Muscle of back (tissue), 13 donors: ENCODE measurements at places on chromosomes 4 and X. TPM values are rescaled to one million over a fixed set of nuclear protein-coding genes. Genes with fewer than 3 reads are reported as not detected.
A peak's percentile ranks its signal among the peaks of the same experiment; 100 is the strongest.

NXT2 gene
- polyA plus RNA-seq, result 8.0 TPM

GUCY1B1 gene
- 20.9 TPM for polyA plus RNA-seq

FGF5 gene
- 1.4 TPM for polyA plus RNA-seq

PABPC4L gene
- polyA plus RNA-seq, result 7.0 TPM

SPANXB1 gene
- not detected for polyA plus RNA-seq

RPA4 gene
- polyA plus RNA-seq, result 0.11 TPM

CXorf49B gene
- not detected for polyA plus RNA-seq

SEL1L3 gene
- polyA plus RNA-seq, result 12.2 TPM

TEX13C gene
- not detected for polyA plus RNA-seq

SPINK2 gene
- polyA plus RNA-seq, result not detected

ZNF827 gene
- 12.9 TPM for polyA plus RNA-seq

GRIA3 gene
- 3.1 TPM for polyA plus RNA-seq

DNA sequence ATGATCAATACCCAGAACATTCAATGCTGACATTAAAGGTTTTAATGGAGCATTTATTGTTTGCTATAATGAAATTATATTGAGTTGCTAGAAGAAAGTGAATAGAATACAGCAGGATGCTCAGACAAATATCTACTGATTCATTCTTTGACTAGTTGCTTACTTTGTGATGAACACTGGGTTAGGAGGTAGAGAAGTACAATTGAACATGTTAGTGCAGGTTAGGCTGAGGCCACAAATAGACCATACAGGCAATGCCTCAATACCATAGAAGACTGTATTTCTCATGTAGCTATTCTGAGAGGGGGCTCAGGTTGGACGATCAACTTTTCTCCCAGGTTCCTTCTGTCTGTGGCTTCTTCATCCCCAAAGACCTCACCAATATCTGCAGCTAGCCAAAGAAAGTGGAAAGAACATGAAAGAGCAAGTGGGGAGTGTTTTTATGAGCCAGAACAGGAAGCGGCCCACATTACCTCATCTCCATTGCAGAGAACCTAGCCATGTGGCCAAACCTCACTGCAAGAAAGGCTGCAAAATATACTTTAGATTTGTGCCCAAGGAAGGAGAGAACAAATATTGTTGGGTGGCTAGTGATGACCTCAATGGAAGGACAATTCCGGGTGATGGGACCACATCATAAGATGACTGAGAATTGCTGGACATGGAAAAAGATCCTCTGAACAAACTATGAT, 180.3 kb upstream of the GATB start:
- DNase-seq, result no peak

- DNase-seq, result no peak
These were observed 222.1 kb downstream of the FRMPD4 start for GRCh38 chrX:12360383-12360782.

- DNase-seq, result no peak
These were observed 298.1 kb upstream of the TAPT1 start for GRCh38 chr4:16524406-16524805.

DNA sequence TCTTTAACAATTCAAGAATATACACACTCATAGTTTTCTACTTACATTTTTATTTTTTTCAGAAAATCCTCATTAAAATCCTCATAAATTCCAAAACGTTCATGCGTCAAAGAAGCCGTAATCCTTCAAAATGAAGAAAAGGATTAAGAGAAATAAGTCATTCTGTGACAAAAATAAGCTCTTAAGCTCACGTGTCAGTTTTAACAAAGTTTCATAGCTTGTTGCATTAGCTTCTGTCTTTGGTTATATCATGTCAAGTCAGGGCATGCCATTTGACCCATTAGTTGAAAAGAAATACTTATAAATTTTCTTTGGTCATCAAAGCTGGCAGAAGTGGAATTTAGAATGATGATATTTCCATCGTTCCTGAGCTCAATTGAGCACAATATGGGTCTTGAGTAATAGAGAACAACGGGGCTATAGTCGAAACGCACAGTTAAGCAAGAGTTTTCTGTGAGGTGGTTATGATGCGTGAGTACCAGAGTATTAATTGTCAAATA, 185.2 kb upstream of the CTSO start:
- no peak for DNase-seq

- no peak for DNase-seq
These were observed 31.6 kb upstream of the C1QTNF7 start for GRCh38 chr4:15396157-15396800.

- DNase-seq, result no peak
These were observed 2.7 kb downstream of the SHOX start for GRCh38 chrX:633043-633984.

- DNase-seq, result no peak
These were observed 7.7 kb downstream of the NKX3-2 start for GRCh38 chr4:13536607-13537006.

DNA sequence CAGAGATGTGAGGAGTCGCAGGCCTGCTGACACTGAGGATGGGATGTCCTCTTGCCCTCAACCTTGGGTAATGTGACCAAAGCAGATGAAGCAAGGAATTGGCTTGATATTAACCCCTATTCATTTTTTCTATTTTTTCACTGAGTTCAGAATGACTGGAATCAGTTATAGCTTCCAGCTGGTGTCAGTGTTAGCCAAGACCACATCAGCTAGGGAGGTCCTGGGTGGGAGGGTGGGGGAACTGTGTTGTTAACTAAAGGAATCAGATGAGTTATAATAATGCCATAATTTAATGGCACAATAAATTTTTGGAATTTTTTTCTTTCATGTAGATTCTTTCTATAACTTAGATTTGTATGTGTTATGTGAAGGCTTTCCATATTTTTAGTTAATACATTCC, 91.9 kb downstream of the EGF start:
- peak; percentile 33 for DNase-seq

- DNase-seq, result no peak
These were observed 74.1 kb downstream of the EFNB1 start for GRCh38 chrX:68902706-68903504.

DNA sequence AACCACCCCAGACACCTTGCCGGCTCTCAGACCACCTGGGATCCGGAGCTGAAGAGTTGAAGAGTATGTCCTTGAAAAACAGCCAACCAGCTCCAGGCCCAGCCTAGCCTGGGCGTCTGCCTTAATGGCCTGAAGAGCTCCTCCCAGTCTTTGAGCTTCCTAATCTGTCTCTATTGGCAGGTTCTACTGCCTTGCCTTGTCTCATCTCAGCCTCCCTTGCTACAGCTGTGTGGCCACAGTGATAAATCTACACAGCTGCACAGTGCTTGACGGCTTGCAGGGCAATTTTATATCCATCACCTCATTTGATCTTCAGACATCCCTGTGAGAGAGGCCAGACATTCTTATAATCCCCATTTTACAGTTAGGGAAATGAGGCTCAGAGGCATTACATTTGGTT, 19.9 kb downstream of the AWAT2 start:
- DNase-seq, result no peak

DNA sequence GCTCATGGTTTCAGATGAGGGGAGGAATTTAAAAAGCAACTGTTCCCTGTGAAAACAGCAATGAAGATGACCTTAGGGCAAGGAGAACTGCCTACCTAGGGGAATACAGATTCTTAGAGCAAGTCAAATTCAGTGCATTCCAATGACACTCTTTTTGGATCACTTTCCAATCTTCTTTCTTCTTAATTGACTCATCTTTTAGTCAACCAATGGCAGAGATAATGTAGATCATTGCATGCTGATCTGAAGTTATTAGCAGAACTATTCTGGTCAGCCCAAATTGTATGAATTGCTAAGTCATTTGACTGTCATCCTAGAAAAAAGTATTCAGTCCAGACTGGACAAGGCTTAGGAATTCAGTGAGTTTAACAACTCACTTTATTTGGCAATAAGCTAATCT, 12.6 kb upstream of the NR3C2 start:
- no peak for DNase-seq

- peak; percentile 66 for DNase-seq
These were observed 622.1 kb downstream of the SPRY1 start for GRCh38 chr4:124018383-124019317.

DNA sequence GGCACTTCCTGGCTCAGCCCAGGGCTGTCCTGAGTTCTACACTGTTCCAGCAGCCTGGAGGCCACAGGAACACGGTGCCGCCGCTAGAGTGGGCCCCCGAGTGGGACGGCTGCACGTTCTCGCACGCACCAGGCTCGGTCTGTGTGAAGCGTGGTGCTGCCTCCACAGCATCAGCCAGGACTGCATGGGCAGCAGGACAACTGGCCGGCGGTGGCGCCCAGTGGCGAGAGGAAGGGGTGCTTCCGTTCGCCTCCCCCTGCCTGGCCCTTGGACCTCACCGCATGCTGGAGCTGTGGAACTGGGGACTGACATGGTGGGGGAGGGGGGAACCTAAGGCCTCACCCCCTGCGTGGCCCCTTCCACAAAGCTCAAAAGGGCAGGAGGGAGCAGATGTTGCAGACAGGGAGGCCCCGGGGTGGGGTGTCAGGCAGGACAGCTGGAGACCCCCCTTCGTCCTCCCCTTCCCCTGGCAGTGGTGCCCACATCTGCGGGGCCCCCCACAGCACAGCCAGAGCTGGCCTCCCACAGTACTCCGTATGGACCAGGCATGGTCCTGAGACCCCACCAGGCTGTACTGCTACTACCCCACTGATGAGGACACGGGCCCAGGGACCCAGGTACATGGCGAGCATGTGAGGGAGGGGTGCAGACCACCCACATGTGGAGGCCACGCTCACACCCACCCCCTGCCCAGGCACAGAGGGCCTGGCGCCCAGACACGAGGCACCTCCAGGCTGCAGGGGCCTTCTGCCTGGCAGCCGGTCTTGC, 58.5 kb downstream of the ACOX3 start:
- no peak for DNase-seq

- no peak for DNase-seq
These were observed 8.6 kb upstream of the CCDC149 start for GRCh38 chr4:24921491-24921890.

- no peak for DNase-seq
These were observed 605.2 kb upstream of the NR3C2 start for GRCh38 chr4:149047368-149047767.

DNA sequence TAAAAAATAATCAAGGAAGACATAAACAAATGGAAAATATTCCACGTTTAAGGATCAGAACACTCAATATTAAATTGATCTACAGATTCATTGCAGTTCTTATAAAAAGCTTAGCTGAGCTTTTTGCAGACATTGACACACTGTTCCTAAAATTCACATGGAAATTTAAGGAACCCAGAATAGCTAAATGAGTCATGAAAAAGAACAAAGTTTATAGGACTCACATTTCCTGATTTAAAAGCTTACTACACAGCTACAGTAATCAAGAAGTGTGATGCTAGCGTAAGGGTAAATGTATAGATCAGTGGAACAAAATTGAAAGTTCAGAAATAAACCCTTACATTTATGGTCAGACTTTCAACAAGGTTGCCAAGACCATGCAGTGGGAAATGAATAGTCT, 33.1 kb downstream of the NSUN7 start:
- no peak for DNase-seq

DNA sequence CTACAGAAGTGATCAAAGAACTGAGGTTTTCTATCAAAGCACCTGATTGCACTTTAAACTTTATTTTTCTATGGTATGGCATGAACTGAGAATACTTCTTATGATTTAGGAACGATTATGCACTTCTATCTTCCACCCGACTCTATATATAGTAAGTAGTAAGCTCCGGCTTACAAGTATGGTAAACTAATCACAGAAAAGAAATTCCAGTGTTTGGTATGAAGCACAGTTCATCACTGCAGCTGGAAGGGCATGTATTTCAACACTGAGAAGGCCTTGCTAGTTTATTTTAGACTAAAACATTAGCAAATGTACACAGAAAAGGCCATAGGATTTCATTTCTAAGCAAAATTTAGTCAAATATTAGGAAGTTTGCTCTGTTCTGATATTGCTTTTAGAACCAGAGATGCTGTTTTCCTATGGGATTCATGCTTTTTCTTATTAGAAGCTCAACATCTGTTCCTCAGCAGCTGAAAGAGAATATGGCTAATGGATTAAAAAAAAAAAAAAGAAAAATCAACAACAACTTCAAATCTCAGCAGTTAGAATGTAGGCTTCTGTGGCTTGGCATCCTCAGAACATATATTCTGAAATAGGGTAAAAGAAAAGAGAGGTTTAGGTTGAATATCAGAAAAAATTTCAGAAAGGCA, 273.5 kb downstream of the C4orf33 start:
- no peak for DNase-seq

GRCh38 chr4:637536-638280, 12.3 kb downstream of the PDE6B start:
- DNase-seq, result no peak

GRCh38 chr4:80184825-80185756, 12.2 kb upstream of the PRDM8 start:
- peak; percentile 86 for DNase-seq

DNA sequence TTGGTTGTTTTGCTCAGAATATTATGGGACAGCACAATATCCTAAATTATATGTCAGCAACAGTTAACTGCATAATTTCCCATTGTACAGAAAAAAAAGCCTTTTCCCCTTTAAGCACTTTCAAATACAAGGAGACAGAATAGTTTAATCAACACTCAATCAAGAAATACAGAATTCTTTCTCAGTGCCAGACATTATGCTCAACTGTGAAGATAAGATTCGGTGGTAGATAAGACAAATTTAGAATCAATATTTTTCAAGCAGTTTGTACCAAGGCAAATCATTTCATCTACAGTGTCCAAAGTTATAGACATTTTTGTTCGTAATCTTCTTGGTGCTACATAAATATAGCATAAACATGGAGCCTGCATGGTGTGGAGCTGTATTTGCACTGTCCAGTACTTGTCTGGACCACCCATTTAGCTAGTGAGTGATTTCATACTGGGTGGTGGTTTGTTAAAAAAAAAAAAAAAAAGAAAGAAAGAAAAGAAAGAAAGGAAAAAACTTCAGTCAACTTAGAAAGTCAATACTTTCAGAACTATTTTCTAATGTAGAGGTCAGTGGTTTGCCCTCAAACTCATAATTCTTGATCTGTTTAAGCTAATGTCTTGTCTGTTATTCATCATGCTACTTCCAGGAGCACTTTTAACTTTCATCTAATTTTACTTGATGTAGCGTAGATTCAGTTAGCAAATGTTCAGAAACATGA, 522.9 kb downstream of the FAT4 start:
- no peak for DNase-seq

- no peak for DNase-seq
These were observed 626.8 kb upstream of the GNPDA2 start for GRCh38 chr4:45353161-45353560.

DNA sequence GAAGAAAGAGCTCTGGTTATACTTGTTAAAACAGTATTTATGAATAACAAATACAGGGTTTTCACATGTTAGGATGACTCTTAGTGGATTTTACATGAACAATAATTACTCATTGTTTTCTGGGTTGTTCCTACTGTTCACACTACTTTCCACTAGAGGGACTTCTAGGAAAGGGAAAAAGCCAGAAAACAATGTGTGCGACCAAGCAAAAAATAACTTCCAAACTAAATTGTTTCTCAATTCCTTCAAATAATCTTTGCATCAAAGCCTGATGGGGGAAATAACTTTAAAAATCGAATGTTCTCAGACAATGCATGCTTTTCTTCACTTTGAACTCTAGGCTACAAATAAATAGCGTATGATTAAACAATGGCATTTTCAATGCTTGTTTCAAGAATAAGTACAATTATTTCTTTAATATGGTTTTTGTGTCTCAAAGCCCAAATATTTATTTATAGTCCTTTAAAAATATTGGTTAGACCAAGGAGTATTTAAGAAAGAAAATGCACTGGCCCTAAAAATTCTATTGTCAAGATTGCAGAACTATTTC, 72.1 kb upstream of the ETNPPL start:
- DNase-seq, result peak; percentile 45
